AML-193 (cell line): ENCODE measurements at places on chromosomes 6 and 20.

GRCh38 chr6:170529839-170530469, 23.2 kb downstream of the PSMB1 start:
- peak; percentile 74 for DNase-seq

- no peak for DNase-seq
These were observed 36.2 kb upstream of the E2F3 start for GRCh38 chr6:20365456-20365855.

DNA sequence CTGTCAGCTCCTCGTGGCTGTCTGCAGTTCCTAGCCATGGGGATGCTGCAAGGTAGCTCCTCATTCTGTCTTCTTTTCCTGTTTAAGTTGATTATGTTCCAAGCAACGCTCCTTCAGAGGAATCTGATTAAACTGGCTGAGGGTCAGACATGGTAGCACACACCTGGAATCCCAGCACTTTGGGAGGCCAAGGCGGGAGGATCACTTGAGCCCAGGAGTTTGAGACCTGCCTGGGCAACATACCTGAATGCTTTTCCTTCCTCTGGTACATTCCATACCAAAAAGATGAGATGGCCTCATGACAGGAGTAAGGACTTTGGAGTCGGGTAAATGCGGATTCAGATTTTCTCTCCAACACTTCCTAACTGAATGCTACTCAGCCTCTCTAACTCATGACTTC, 246.8 kb upstream of the JARID2 start:
- no peak for DNase-seq

- DNase-seq: peak; percentile 62
These were observed 10.5 kb downstream of the SNAI1 start for GRCh38 chr20:49993301-49993751.

GRCh38 chr6:37788259-37788658, 31.3 kb upstream of the ZFAND3 start:
- DNase-seq: no peak

DNA sequence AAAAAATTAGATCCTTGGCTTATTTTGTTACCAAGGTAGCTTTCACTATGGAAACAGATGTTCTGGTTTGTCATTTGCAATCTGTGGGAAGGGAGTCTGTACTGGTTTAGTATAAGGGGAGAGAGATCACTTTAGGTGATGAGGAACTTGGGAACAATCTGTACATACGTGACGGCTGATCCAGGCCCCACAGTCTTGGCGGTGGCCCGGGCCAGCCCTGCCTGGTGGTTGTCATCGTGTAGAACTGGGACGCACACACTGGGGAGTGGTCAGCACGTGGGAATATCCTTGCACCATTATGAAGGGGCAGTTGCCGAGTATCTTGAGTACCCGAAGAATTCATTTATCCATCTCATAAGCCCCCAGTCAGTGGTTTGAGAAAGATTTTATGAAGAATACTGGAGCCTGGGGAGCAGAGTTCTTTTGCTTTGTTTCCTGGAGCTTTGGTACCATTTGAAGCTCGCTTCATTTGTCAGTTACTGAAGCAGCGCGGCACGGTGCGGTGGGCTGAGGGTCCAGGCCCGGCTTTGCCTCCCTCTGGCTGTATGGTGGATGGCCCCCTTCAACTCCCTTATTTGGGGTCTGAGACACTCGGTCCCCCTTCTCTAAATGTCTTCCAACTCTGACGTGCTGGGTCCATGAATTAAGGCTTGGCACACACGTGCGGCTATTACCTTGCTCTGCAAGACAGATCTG, 22.8 kb upstream of the CLDN20 start:
- DNase-seq: no peak

- DNase-seq: no peak
These were observed 73.7 kb downstream of the LYRM2 start for GRCh38 chr6:89564752-89565427.
